ENCODE measurements at places on chromosomes 7 and 10. TPM values are rescaled to one million over a fixed set of nuclear protein-coding genes. Genes with fewer than 3 reads are reported as not detected.
A peak's percentile ranks its signal among the peaks of the same experiment; 100 is the strongest.

GRCh38 chr7:131574741-131575140 lies 18.3 kb upstream of the PODXL start:
- DNase-seq = no peak
- no peak overlapping the region for H3K4me3 ChIP-seq
- H3K36me3 ChIP-seq = no peaks in the 10 kb centered on the region
- H3K27me3 ChIP-seq = no peaks in the 10 kb centered on the region

DNA sequence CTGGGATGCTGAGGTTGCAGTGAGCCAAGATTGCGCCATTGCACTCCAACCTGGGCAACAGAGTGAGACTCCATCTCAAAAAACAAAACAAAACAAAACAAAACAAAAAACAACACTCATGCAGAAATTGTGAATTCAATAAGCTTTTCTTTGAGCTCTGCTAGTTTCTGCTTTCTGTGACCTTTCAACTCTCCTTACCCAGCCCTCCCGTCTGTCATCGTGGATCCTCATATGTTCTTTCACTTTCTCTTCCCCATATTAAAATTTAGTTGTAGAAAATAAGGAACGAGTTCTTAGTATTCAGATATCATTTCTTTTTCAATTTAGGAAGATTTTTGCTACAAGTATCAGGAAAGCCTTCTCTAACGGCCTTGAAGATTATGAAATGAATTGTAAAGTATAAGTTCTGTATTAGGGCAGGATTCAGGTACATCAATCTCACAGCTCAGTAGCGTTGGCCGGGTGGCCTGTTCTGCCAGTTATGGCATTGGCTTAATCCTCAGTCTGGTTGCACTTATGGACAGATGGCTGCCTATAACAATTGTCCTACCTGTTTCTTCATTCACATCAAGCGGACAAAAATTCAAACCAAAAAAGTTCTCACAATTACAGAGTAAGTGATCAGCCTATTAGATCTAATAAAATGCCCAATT lies 1167.0 kb downstream of the SORCS3 start:
- H3K27ac ChIP-seq = no peak overlapping the region
- no peaks in the 10 kb centered on the region for H3K27me3 ChIP-seq
- no peak for DNase-seq
- H3K4me3 ChIP-seq = no peak overlapping the region
- no peaks in the 10 kb centered on the region for H3K36me3 ChIP-seq

DNA sequence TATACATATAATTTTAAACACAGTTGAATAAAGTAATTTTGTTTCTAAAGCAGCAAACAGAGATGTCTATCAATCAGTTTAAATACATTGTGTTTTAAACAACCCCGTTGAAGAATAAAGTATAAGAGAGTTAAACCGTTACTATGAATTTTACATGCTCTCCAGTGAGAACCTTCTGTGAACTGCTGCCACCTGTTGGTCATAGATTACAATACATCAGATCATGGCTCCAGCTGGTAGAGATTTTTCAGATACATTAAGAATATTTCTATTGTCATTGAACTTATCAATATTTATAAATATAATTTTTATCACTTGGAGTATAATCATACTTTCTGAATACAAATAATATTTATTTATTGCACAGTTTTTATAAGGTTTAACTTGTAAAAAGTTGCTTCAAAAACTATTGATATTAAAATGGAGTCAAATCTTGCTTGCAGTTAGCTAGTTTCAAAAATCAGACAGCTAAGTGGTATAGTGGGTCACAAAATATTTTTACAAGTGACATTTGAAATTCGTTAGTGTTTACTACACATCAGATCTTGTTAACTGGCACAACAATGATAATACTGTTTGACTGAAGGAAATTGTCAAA lies 561.2 kb upstream of the PHF14 start:
- H3K4me3 ChIP-seq = no peak overlapping the region
- DNase-seq = no peak
- no peaks in the 10 kb centered on the region for H3K27me3 ChIP-seq
- no peaks in the 10 kb centered on the region for H3K36me3 ChIP-seq

DNA sequence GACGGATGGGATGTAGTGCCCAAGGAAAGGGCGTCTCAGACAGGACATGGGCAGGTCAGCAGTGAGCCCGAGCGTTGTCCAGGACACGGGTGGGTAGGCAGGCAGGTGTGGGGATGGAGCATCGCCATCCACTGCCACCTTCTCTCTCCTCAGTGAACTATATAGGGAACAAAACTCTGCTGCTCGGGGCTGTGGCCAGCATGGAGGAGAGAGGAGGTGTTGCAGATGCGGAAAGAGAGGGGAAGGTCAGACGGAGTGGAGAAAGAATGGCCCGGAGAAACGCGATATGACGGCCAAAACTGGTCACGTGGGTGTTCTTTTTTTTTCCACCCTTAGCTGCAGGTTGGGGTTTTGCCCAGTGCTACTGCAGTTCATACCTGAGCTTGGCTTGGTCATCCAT lies 71.2 kb downstream of the GRID1 start:
- no peaks in the 10 kb centered on the region for H3K36me3 ChIP-seq
- no peaks in the 10 kb centered on the region for H3K4me1 ChIP-seq
- H3K27me3 ChIP-seq = no peaks in the 10 kb centered on the region
- DNase-seq = peak; percentile 42

DNA sequence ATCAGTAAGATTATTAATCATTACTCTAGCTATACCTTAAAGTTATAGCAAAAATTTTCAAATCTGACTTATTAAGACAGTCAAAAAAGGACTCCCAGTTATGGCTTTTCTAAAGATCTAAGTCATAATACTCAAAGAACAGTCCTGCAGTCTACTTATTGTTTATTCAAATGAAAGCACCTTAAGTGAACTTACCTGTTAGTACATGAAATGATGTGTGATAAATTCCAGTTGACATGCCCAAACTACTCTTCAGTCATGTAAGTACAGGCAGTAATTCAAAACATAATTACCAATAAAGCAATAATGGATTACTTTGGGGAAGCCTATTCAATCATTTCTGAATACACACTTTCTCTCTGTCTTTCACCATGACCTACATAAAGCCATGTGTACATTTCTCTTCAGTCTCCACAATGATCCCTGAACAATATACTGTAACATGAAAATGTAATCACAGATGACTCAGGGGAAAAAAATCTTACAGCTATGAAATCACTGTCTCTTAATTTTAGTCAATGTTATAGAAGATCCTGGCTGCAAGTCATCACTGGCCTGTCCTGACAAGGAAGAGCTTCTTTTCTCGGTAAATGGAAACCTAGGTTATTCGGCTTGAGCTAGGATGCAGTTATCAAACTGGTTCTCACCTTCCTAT lies 420.7 kb upstream of the LRRTM3 start:
- no peaks in the 10 kb centered on the region for H3K36me3 ChIP-seq
- no peaks in the 10 kb centered on the region for H3K4me1 ChIP-seq
- H3K4me3 ChIP-seq = no peak overlapping the region
- no peak for DNase-seq
- H3K27me3 ChIP-seq = no peaks in the 10 kb centered on the region

DNA sequence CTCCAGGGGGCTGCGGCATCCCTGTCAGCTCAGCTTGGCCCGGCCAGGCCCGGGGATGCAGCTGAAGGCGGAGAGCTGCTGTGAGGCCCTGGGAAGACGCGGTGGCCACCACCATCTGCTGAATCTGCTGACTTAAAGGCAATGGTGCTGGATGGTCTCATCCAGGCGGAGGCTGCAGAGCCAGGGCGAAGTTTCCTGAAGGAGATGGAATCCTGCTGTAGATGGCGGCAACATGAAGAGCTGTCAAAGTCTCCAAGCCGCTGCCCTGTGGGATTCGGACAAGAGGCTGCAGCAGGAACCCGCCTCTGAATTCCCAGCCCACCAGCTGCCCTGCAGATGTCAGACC lies 200.1 kb downstream of the PTPRN2 start:
- H3K4me1 ChIP-seq = no peaks in the 10 kb centered on the region
- no peaks in the 10 kb centered on the region for H3K27me3 ChIP-seq
- no peaks in the 10 kb centered on the region for H3K36me3 ChIP-seq
- H3K4me3 ChIP-seq = no peak overlapping the region

The CRYGN gene
- not detected for total RNA-seq

The RBP3 gene
- total RNA-seq = not detected

The GPR22 gene
- total RNA-seq = 0.82 TPM

The LLCFC1 gene
- not detected for total RNA-seq

The CYP3A7 gene
- 0.33 TPM for total RNA-seq

The ACSL5 gene
- total RNA-seq = 7.1 TPM
